GM23338 (cell line): ENCODE measurements at places on chromosomes 5 and 9. TPM values are rescaled to one million over a fixed set of nuclear protein-coding genes. Genes with fewer than 3 reads are reported as not detected.
A peak's percentile ranks its signal among the peaks of the same experiment; 100 is the strongest.

DNA sequence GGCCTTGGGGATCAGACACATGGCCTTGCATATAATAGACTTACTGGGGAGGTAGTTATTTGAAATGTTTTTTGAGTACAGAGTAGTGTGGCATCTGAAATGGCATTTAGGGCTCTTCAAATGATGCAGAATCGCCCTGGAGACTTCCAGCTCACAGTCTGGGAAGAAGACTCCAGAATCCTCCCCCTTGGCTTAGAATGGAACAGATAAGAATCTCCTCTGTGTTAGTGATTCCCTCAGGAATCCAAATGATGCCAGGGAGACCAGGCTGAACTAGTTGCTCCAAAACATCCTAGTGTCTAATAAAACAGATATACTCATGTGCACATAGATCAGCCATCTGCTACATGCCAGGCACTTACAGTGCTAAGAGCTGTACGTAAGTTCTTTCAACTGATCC is 38.6 kb upstream of the SMC5 start:
- DNase-seq, result no peak

DNA sequence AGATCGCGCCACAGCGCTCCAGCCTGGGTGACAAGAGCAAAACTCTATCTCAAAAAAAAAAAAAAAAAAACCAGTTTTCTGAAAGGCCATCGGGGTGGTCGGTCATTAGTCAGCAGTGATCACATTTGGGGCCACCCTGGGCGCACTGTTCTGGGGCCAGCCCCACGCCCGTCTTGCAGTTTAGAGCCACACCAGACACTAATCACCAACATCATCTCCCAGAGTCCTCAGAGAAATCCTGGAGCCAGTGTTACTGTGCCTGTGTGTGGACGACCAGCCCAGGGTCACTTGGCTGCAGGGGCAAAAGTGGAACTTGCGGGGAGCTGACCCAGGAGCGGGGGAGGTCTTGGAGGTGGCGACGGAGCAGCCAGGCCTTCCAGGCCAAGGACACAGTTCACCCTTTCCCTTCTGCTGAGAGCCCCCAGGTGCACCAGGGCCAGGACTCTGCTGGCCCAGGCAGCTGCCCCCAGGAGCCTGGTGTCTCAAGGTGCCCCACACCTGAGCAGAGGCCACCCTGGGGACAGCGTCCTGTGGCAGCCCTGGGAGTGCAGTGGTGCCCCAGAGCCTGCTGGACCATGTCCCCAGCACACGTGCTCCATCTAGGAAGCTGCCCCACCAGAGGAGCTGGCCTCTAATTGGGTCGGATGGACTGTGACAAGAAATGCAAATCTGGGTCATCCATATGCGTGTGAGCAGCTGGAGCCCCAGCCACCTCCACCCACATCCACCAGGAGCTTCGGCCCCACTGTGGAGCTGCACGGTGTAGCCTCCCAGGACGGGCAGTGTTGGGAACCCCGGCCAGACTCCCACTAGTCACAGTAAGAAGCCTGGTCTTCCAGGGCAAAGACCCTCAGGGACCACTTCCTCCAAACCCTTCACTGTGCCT is 51.1 kb downstream of the NEK6 start:
- no peak for DNase-seq

SLC23A1 gene
- not detected in 2 replicates for total RNA-seq

ZSWIM6 gene
- 6.0 and 6.6 TPM in 2 replicates for total RNA-seq

GRCh38 chr9:10000669-10001068 is 612.1 kb downstream of the PTPRD start:
- DNase-seq, result peak; percentile 49

ICE1 gene
- 54.4 and 59.5 TPM in 2 replicates for total RNA-seq

DNA sequence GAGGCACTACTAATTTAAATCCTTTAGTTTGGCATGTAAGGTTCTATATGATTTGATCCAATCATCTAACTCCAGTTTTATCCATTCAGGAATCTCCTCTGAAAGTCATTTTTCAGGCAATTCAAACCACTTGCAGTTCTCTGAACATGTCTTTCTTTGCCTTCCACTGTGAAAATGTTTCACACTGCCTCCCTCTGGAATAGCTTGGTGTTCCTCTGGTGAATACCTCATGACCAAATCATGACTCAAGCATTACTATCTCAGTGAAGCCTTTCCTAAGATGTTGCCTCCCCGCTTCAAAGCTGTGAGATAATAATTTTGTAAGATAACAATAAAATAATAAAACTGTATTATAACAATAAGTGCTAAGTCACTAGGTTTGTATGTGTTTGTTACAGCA is 981.1 kb downstream of the DTWD2 start:
- DNase-seq, result no peak

PLGRKT gene
- total RNA-seq, result 13.1 and 18.2 TPM in 2 replicates

GRCh38 chr9:117465706-117466105 is 50.8 kb upstream of the ASTN2 start:
- DNase-seq, result no peak

GPRIN1 gene
- total RNA-seq, result 11.7 and 14.6 TPM in 2 replicates

MELK gene
- total RNA-seq, result 55.7 and 67.8 TPM in 2 replicates

- DNase-seq, result no peak
These were observed 50.3 kb downstream of the GNAQ start for GRCh38 chr9:77981332-77981731.
